HS-5 (cell line): ENCODE measurements at places on chromosomes 6 and 20.

- no peak for DNase-seq
These were observed 63.7 kb downstream of the SH3BGRL2 start for GRCh38 chr6:79694623-79695343.

DNA sequence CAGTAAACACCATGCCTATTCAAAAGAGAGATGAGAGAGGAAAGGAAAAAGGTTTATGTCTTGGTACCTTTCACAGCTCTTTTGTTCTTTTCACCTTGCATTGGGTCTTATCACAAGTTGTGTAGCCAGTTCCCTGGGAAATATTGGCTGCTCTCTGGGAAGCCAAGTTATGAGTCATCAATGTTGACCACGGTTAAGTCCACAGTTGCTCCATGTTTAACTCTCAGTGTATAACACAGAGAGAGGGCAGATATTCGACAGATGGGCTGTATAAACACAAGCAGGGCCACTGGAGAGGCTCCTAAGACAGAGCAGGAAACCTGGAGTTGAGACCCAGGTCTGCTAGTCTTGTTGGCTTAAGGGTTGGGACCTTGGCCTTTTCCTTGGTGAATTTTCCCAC is 718.6 kb downstream of the QKI start:
- no peak for DNase-seq

- DNase-seq = no peak
These were observed 114.3 kb upstream of the JAG1 start for GRCh38 chr20:10788055-10788454.

DNA sequence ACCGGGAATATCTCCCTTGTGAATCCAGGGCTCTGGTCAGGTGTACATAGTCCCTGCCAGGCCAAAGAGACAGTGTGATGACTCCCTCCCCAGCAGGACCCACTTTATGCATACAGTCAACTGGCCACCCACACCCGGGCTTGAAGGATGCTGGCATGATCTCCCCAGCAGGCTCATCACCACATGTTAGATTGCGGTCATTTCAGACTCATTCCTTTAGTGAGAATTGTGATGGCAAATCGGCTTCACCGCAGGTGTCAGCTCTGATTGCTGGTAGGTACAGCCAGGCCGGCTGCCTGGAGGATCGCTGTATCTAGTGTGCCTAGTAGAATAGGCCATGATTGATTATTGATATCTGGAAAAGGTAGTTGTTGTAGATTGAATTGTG is 24.5 kb downstream of the CD83 start:
- DNase-seq = no peak

- DNase-seq = no peak
These were observed 223.3 kb downstream of the TMEM242 start for GRCh38 chr6:157099912-157100593.

GRCh38 chr20:46393967-46394366 is 12.4 kb downstream of the ELMO2 start:
- DNase-seq = no peak

GRCh38 chr6:73823046-73823735 is 127.2 kb downstream of the CD109 start:
- no peak for DNase-seq

GRCh38 chr6:52489881-52490280 is 69.7 kb downstream of the EFHC1 start:
- DNase-seq = no peak

GRCh38 chr6:28648035-28648877 is 122.6 kb downstream of the GPX5 start:
- peak; percentile 87 for DNase-seq

DNA sequence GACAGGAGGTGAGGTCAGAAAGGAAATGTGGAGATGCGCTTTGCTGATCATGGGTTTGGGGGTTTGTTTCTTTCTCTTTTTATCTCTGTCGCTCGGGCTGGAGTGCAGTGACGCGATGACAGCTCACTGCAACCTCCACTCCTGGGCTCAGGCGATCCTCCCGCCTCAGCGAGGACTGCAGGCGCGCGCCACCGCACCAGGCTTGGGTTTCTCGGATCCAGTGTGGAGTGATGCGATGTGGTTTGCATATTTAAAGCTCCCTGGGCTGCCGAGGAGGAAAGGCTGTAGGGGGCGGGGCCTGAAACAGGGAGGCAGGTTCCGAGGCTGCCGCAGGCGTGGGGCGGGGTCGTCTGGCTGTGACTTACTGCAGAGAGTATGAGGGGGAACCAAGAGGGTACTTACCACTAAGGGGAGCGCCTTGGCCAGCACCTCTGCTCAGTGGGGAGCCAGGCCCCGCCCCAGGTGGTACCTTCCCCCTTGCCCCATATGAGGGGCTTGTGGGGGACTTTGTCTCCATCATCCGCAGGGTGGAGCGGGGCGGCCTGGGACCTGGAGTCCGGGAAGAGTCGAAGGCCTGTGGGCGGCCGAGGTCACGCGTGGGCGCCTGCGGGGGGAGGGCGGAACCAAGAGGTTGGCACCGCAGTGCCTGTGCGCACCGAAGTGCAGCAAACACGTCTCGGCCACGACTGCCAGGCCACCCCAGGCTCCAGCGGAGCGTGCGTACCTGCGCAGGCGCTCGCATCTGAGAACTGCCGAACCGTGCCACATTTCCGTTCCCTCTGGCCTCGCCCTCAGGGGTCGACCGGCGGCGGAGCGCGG is 12.7 kb upstream of the BAK1 start:
- no peak for DNase-seq

DNA sequence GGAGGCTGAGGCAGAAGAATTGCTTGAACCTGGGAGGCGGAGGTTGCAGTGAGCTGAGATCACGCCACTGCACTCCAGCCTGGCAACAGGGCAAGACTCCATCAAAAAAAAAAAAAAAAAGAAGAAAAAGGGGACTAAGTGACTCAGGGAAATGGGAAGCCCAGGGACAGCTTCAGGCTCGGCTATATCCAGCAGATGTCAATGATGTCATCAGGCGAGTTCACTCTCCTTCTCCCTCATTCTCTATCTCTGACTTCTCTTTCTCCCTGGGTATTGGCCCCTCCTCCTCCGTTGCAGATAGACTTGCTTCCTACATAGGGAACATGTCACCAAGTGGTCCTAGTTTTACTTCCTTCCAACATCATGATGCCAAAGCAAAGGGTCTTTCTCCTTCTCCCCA is 316.8 kb downstream of the TFAP2C start:
- DNase-seq = no peak

- DNase-seq = no peak
These were observed 22.1 kb downstream of the NUDT3 start for GRCh38 chr6:34370361-34370760.

DNA sequence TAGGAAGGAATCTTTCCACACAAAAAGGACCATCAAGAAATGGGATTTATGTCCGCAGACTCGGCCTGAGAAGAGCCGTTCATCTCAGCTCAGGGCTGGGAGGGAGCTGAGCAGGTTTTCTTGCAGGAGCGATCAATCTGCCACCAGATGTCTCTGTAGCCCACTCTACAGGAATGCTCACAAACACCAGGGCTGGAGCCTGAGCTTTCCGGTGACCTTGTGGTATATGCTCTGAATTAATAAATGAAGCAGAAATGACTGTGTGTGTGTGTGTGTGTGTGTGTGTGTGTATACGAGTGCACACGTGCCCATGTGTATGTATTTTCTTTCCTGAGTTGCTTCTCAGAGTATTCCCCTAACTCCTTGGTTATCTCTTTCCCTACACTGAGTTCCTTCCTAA is 12.0 kb downstream of the CD83 start:
- DNase-seq = no peak

DNA sequence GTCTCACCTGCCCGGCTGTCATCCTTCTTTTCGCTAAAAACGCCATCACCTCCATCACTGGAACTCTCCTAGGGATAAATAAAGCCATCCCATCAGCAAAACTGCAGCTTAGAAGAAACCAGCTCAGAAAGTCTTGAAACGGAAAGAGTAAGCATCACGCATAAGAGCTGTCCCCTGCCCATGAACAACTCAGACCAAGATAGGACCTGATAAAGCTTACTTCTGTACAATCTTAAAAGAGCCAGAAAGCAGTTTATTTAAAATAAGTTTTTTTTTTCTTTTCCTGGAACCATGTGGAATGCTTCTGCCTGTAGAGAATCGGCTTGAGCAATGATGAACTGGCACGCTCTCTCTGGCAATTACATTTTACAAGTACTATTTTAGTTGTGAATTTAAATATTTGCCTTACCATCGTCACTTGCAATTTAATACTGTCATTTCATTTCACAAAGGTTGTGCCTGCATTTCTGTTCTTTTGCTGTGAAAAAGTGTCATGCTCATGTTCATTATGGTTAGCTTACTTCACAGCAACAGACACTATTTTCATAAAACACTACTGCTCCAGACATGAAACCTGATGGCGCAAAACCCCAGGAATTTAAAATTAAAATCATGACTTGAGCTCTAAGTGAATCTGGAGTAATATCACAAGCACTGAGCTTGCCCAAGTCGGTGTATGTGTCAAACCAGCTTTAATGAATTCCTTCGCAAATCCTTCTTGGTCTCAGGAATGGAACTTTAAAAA is 59.6 kb upstream of the EMILIN3 start:
- no peak for DNase-seq

DNA sequence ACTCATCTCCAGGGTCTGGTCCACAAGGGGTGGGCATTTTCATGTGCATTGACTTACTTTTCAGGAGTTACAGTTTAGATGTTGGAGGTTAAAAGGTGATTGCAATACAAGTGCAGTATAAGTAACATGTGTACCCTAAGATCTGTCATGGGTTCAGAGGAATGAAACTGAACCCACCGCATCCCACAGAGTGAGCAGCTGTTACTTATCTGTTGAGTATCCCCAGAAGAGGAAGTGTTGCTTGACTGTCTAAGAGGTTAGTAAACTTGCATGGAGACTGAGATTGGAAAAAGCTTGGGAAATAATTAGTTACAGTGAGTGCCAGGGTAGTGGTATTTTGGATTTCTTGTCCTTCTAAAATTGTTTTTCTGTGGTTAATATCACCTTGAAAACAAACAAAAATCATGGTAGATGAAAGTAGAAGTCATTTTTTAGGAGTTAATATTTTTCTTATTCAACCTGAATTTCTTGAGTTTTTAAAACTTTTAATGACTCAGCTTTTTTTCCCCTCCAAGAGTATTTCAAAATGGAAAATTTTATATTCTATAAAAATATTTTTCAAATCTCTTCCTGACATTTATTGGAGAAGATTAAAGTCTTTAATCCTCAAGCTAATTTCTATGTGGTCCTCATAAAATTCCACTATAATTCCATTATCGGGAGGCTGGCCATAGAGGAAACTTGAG is 306.1 kb downstream of the ZNF217 start:
- DNase-seq = no peak

DNA sequence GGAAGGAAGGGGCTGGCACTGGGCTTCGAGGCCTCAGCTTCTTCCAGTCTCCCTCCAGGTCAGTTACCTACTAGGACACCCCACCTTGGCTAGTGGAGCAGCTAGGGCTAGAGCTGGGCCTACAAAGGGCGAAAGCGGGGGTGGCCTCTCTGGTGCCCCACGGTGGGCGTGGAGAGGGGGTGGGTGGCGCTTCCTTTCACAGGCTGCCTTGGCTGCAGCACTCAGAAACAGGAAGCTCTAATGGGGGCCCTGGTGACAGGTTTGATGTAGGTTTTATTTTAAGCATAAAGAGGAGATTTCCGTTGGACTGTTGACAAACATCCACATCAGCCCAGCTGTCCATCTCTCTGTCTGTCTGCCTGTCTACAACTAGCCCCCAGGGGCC is 13.4 kb downstream of the FAM110A start:
- no peak for DNase-seq

DNA sequence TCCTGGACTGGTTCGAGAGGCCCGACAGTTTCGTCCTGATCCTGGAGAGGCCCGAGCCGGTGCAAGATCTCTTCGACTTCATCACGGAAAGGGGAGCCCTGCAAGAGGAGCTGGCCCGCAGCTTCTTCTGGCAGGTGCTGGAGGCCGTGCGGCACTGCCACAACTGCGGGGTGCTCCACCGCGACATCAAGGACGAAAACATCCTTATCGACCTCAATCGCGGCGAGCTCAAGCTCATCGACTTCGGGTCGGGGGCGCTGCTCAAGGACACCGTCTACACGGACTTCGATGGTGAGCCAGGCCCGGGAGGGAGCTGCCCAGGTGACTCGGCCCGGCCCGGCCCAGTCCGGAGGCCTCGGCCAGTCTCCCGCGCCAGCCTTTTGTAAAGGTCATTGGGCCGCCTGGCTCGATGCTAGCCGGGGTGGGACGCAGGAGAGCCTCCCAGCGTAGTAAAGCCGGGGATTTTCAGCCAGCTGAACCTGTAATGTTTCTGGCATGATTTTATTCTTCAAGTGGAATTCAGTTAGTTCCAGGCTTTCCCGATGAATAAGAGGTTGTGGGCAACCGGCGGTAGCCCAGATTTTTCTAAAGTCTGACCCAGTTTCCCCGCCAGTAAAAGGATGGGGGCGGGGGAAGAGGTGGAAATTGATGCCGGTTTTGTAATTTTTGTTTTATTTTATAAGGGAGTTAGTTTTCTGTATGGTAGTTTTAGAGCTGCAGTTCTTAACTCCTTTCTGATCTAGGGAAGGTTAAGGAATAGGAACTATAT is 1.4 kb downstream of the PIM1 start:
- no peak for DNase-seq

DNA sequence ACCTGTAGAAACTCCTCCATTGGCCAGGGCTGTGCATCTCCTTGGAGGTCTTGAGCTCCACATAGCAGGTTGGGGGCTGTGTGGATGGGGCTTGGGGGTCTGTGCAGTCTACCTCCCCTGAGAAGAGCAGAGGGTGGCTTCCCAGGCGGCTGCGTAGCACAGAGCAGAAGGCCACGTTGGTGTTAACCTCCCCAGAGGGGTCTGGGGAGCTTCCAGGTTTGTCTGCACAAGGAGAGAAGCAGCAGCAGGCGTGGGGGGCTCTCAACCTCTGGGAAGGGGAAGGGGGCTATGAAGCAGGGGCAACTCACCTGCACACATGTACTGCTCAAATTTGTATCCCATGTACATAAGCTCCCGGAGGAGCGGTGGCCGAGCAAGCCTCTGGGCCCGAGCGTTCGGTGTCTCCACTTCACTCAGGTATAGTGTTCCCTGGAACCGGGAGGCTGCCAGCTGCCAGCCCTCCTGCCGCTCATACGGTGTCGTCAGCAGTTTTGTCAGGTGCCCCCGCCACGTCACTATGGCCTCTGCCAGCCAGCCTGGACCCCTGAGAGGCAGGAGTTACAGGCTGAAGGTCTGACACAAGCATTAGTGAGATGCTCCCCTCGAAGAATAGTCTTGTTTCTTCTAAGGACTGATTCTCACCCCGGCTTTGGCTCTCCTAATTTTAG is 1.2 kb downstream of the DXO start:
- no peak for DNase-seq

- no peak for DNase-seq
These were observed 1.7 kb upstream of the GMPR start for GRCh38 chr6:16236631-16237199.

GRCh38 chr6:141488488-141488887 is 644.2 kb upstream of the GJE1 start:
- no peak for DNase-seq

- no peak for DNase-seq
These were observed 30.4 kb downstream of the KCNQ2 start for GRCh38 chr20:63442100-63442493.

GRCh38 chr6:158256746-158257424 is 55.4 kb upstream of the TULP4 start:
- DNase-seq = no peak

- DNase-seq = peak; percentile 48
These were observed 31.7 kb downstream of the IL20RA start for GRCh38 chr6:137013031-137013430.

GRCh38 chr20:37907677-37908401 is 4.9 kb downstream of the VSTM2L start:
- peak; percentile 35 for DNase-seq

- no peak for DNase-seq
These were observed 17.2 kb downstream of the CTNNBL1 start for GRCh38 chr20:37711001-37711400.
